T-cell (primary cell): ENCODE measurements at places on chromosomes 5 and 9. TPM values are rescaled to one million over a fixed set of nuclear protein-coding genes. Genes with fewer than 3 reads are reported as not detected.
A peak's percentile ranks its signal among the peaks of the same experiment; 100 is the strongest.

- no peak overlapping the region for H3K4me3 ChIP-seq
- no peaks in the 10 kb centered on the region for H3K36me3 ChIP-seq
- H3K27me3 ChIP-seq, result no peaks in the 10 kb centered on the region
- H3K4me1 ChIP-seq, result no peaks in the 10 kb centered on the region
- H3K27ac ChIP-seq, result no peak overlapping the region
- no peak for DNase-seq
Measured at GRCh38 chr5:87845734-87846133, 422.9 kb downstream of the TMEM161B start.

- H3K27ac ChIP-seq, result no peak overlapping the region
- H3K36me3 ChIP-seq, result no peaks in the 10 kb centered on the region
- no peak for DNase-seq
- no peak overlapping the region for H3K4me3 ChIP-seq
- no peaks in the 10 kb centered on the region for H3K27me3 ChIP-seq
Measured at GRCh38 chr5:154086641-154087040, 47.9 kb downstream of the MFAP3 start.

DNA sequence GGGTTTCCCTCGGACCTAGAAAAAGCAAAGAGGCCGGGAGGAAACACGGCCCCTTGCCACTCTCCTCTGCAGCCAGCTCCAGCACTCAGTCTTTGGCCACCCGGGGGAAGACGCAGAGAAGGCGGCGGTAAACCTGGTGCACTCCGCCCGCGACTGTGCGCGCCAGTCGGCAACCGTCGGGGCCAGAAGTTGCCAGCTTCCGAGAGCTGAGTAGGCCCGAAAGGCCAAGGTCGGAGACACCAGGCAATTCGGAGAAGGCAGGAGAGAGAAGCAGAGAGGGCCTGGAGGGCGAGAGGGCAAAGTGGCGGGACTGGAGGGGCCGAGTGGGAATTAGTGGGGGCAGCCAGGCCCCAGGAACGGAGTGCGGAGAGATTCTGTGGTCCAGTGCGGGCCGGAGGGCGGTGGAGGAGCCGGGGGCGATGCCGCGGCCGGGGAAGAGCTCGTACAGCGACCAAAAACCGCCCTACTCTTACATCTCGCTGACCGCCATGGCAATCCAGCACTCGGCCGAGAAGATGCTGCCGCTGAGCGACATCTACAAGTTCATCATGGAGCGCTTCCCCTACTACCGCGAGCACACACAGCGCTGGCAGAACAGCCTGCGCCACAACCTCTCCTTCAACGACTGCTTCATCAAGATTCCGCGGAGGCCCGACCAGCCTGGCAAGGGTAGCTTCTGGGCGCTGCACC is at the start of gene FOXB2:
TSS of gene FOXB2 (plus strand) at position 420 of the 690 bp plus-strand sequence. CDS start at position 420, 0 bp downstream.
- peaks cover 29% of the 10 kb centered on the region for H3K4me1 ChIP-seq
- no peaks in the 10 kb centered on the region for H3K36me3 ChIP-seq
- no peak within 1 kb of the TSS for H3K27ac ChIP-seq
- peak within 1 kb of the TSS; percentile 40 for H3K4me3 ChIP-seq
- DNase-seq, result no peak

DNA sequence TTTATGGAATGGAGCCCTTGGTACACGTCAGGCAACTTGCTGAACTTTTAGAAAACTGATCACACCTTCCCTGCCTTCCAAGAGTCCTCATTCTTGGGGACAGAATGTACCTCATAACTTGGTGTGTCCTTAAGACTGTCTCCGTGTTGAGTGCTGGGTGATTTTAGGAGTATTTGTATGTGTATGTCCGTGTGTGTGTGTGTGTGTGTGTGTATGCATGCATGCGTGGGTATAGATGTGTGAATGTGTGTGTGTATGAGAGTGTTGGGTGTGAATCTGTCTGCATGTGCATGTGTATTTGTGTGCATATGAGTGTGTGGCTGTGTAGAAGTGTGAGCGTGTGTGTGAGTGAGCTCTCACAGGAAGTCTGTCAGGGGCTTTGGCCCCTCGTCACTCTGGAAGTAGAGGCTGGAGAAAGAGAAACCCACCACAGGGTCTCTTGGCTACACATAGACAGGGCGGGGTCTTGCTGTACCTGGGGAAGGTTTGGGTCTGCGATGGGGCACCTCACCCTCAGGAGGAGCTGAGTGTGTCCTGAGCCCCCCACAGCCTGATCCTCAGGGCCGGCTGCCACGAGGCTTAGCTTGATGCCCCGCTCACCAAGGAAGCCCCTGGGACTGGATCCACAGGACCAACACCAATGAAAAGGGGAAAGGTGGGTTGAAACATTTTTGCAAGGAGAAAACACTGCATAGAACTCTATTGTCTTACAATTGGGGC is 33.1 kb upstream of the ANKRD33B start:
- peaks cover 36% of the 10 kb centered on the region for H3K27me3 ChIP-seq
- DNase-seq, result no peak
- H3K4me1 ChIP-seq, result no peaks in the 10 kb centered on the region
- no peaks in the 10 kb centered on the region for H3K36me3 ChIP-seq
- no peak overlapping the region for H3K4me3 ChIP-seq
- no peak overlapping the region for H3K27ac ChIP-seq

- DNase-seq, result no peak
- peaks cover 23% of the 10 kb centered on the region for H3K4me1 ChIP-seq
- no peaks in the 10 kb centered on the region for H3K27me3 ChIP-seq
- H3K27ac ChIP-seq, result no peak overlapping the region
- H3K36me3 ChIP-seq, result no peaks in the 10 kb centered on the region
- no peak overlapping the region for H3K4me3 ChIP-seq
Measured at GRCh38 chr9:126526218-126527108, 87.3 kb upstream of the LMX1B start.

GRCh38 chr5:177994561-177995190 is 1.4 kb downstream of the PROP1 start:
- H3K4me1 ChIP-seq, result no peaks in the 10 kb centered on the region
- H3K27me3 ChIP-seq, result no peaks in the 10 kb centered on the region
- DNase-seq, result no peak
- no peak overlapping the region for H3K27ac ChIP-seq

DNA sequence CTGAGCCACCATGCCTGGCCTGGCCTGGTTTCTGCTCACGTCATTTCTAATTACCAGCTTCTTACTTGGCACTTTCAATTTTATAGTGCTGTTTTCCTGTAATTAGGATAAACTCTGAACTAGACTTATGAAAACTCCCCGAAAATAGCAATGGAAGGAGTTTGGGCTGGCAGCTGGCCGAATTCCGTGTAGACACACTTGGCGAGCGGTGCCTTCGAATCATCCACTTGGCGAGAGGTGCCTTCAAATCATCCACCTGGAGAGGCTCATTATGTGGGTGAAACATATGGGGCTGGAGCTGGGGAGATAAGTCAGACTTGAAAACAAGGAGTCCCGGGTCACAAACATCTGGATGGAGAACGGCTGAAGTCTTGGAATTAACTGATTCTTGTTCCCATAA is 203.7 kb downstream of the ROR2 start:
- no peak overlapping the region for H3K4me3 ChIP-seq
- no peak overlapping the region for H3K27ac ChIP-seq
- no peak for DNase-seq

GRCh38 chr5:68818057-68818695 is 275.6 kb upstream of the SLC30A5 start:
- no peak for DNase-seq
- H3K36me3 ChIP-seq, result no peaks in the 10 kb centered on the region
- no peaks in the 10 kb centered on the region for H3K4me1 ChIP-seq
- no peak overlapping the region for H3K27ac ChIP-seq
- no peak overlapping the region for H3K4me3 ChIP-seq

- peaks cover 73% of the 10 kb centered on the region for H3K4me1 ChIP-seq
- peak; percentile 57 for DNase-seq
- no peaks in the 10 kb centered on the region for H3K36me3 ChIP-seq
- peak overlapping the region; percentile 90 for H3K27ac ChIP-seq
- no peak overlapping the region for H3K4me3 ChIP-seq
Measured at GRCh38 chr5:151078490-151079262, 2.2 kb downstream of the TNIP1 start.

DNA sequence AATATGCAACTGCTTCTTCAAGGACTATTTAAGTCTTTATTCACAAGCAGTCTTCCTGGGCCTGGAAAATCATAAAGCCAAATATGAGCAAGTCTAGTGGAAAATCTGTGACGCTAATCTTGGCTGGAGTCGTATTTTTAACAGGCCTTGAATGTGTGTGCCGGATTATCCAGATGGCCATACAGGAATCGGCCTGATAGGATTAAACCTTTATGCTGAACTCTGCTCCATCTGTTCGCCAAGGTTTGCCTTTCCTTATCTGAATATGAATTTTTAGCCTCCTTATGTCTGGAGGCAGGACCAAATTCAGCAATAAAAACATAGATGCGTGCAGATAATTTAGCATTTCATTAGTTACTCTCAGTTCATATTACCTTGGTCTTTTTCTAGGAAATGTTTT is 294.5 kb downstream of the EBF1 start:
- H3K4me3 ChIP-seq, result no peak overlapping the region
- H3K36me3 ChIP-seq, result no peaks in the 10 kb centered on the region
- H3K27me3 ChIP-seq, result no peaks in the 10 kb centered on the region

DNA sequence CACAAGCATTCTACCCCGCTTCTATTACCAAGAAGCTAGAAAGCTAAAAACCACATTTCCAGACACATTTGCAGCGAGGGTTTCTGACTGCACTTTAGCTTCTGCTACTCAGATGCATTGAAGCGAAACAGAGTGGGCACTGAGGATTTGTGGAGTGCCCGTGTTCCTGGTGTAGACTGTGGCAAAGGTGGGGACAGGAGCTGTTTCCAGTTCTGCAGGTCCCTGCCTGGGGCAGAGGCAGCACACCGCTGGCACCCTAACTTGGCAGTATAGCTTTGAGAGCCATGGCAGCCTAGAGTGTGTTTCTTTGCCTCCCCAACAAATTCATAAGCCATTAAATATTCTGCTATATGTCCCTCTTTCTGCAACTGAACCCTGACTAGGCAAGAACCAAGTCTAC is 108.6 kb upstream of the SPOCK1 start:
- no peaks in the 10 kb centered on the region for H3K36me3 ChIP-seq
- H3K4me1 ChIP-seq, result no peaks in the 10 kb centered on the region
- no peak for DNase-seq
- H3K27me3 ChIP-seq, result no peaks in the 10 kb centered on the region
- no peak overlapping the region for H3K4me3 ChIP-seq
- H3K27ac ChIP-seq, result no peak overlapping the region

DNA sequence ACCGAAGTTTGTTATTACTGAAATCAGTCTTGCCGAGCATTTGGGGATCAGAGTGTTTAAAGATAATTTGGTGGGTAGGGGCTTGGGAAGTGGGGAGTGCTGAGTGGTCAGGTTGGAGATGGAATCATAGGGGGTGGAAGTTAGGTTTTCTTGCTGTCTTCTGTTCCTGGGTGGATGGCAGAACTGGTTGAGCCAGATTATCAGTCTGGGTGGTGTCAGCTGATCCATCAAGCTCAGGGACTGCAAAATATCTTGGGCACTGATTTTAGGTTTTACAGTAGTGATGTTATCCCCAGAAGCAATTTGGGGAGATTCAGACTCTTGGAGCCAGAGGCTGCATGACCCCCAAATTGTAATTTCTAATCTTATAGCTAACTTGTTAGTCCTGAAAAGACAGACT is 5.4 kb upstream of the ANKRD31 start:
- no peak for DNase-seq
- H3K27me3 ChIP-seq, result no peaks in the 10 kb centered on the region
- H3K4me3 ChIP-seq, result no peak overlapping the region
- H3K4me1 ChIP-seq, result peaks cover 2% of the 10 kb centered on the region

DNA sequence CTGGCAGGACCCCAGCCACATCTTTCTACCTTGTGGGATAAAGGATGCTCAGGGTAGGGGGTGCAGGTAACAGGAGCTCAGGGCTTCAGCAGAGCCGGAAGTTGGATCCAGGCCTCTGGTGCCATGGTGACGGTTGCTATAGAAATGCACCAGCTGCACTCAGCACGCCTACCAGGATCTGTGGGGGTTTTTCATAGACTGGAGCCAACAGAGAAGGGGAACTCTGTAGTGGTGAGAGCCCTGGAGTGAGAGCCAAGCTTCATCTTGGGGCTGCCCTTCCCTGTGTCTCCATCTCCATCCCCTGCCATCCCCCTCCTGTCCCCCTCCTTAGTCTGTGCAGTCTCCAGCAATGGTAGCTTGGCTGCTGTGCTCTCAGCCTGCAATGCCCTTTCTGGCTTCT is 27.5 kb upstream of the BOD1 start:
- H3K27ac ChIP-seq, result no peak overlapping the region
- no peaks in the 10 kb centered on the region for H3K36me3 ChIP-seq
- peaks cover 16% of the 10 kb centered on the region for H3K27me3 ChIP-seq
- DNase-seq, result no peak
- no peaks in the 10 kb centered on the region for H3K4me1 ChIP-seq
- H3K4me3 ChIP-seq, result no peak overlapping the region

- H3K4me3 ChIP-seq, result no peak overlapping the region
- H3K4me1 ChIP-seq, result no peaks in the 10 kb centered on the region
- DNase-seq, result no peak
Measured at GRCh38 chr5:120615967-120616645, 152.0 kb downstream of the PRR16 start.

DNA sequence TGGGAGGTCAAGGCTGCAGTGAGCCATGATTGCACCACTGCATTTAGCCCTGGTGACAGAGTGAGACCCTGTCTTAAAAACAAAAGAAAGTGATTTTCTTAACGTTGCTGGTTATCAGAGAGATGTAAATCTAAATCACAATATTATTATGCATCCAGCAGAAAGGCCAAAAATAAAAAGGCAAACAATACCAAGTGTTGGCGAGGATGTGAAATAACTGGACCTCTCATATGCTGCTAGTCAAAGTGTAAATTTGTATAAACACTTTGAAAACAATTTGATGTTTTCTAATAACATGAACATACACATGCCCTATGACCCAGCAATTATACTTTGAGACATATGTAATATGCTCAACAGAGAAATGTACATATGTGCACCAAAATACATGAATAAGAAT is 110.7 kb upstream of the CNTLN start:
- H3K27ac ChIP-seq, result no peak overlapping the region
- no peaks in the 10 kb centered on the region for H3K27me3 ChIP-seq
- DNase-seq, result no peak
- H3K36me3 ChIP-seq, result no peaks in the 10 kb centered on the region
- H3K4me1 ChIP-seq, result no peaks in the 10 kb centered on the region

Gene MAMDC2
- not detected for total RNA-seq

Gene PGM5
- 0.20 TPM for total RNA-seq

Gene PALM2AKAP2
- not detected for total RNA-seq

Gene SPAG8
- total RNA-seq, result 2.8 TPM

Gene ABLIM3
- not detected for total RNA-seq

Gene BARX1
- not detected for total RNA-seq

Gene NTNG2
- 14.1 TPM for total RNA-seq
